ENCODE measurements at places on chromosomes 2 and 18. TPM values are rescaled to one million over a fixed set of nuclear protein-coding genes. Genes with fewer than 3 reads are reported as not detected.

- DNase-seq: no peak
These were observed 9.7 kb upstream of the ATP6V1B1 start for GRCh38 chr2:70926042-70926441.

DNA sequence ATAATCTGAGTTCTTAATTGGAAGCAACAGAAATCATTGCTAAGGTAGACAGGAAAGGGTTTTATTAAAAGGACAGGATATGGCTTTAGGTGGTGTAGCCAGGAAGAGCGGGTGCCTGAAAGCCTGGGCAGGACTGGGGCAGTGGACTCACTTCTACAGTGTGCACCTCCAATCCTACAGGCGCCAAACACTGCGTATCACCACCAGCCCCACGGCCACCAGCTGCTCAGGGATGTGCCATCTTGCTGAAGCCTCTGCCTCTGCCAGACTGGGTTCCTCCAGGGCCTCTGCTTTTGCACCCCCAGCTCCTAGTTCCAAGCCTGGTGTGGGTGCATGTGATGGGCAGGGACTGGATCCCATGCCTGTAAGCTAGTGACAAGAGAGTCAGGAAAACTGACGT, 29.7 kb upstream of the DPYSL5 start:
- no peak for DNase-seq

The SCYGR8 gene
- not detected for total RNA-seq

The INPP1 gene
- 6.6 TPM for total RNA-seq

- DNase-seq: no peak
These were observed 147.9 kb upstream of the ACAA2 start for GRCh38 chr18:49961271-49961670.

The CACNB4 gene
- total RNA-seq: 0.12 TPM

DNA sequence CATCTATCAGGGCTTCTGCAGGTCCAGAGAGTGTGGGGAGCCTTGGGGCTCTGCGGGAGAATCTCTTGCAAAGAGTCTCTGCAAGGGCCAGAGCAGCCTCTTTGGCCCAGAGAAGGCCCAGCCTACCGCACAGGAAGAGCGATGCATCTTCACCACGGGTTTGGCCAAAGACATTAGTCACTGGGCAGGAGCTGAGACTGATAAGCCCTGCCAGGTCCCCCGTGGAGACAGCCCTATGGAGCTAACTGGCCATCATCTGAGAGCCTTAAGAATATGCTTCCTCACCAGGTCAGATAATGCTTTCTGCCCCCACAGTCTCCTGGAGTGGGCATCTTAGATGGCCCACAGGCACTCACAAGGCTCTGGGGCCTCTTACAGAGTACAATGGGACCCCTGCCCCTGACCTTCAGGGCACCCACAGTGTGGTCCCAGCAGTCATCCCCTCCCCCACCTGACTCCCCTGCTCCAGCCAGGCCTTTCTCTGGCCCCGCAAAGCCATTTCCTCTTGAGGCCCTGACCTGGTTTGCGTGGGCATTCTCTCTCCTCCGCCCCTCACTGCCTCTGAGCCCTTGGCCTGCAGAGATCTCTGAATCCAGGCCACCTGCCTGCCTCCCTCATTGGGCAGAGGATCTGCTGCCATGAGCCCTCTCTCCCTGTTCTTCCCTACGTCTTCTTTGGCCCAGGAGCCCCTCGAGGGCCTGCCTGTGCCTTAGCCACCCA, 31.9 kb upstream of the MAPRE3 start:
- DNase-seq: peak; percentile 28

The SERPINB10 gene
- not detected for total RNA-seq

- peak; percentile 24 for DNase-seq
These were observed 80.7 kb upstream of the MEX3C start for GRCh38 chr18:51278045-51278649.

GRCh38 chr2:41966920-41967319, 80.9 kb upstream of the PKDCC start:
- peak; percentile 62 for DNase-seq

- DNase-seq: peak; percentile 93
These were observed 43.4 kb upstream of the HAAO start for GRCh38 chr2:42835577-42836371.

- peak; percentile 50 for DNase-seq
These were observed 19.6 kb upstream of the EPAS1 start for GRCh38 chr2:46277431-46278190.

All from M059J (cell line).